ENCODE measurements at places on chromosomes 2 and 18.

GRCh38 chr18:73791081-73791480, 356.6 kb downstream of the FBXO15 start:
- DNase-seq = no peak

GRCh38 chr2:133906396-133906795, 338.1 kb upstream of the NCKAP5 start:
- DNase-seq = no peak

GRCh38 chr18:45568017-45568416, 47.3 kb upstream of the SLC14A2 start:
- DNase-seq = no peak

DNA sequence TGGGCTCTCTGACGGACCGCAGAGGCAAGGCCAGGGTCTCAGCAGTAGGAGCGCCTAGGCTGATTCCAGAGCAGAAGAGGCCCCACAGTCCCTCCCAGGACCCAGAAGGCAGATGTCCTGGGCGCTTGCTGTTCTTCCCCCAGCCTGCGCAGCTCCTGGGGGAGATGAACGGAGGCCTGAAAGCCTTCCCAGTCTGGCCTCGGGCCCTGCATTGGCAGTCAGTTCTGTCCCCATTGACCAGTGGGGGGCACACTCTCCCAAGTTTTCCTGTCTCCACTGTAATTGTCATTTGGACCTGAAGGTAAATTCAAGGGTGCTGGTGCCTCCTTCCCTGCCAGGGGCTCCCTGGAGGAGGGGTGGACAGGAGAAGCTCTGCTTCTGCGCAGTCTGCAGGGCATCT, 345.7 kb downstream of the CYP26B1 start:
- DNase-seq = no peak
